RWPE1 (cell line): ENCODE measurements at places on chromosomes 12 and 14.

GRCh38 chr12:131565267-131566015 is 145.4 kb upstream of the SFSWAP start:
- no peak for DNase-seq

- DNase-seq, result no peak
Observed at GRCh38 chr12:10779103-10779502, 23.3 kb downstream of the TAS2R7 start.

- DNase-seq, result no peak
Observed at GRCh38 chr12:6387541-6387940, 3.6 kb downstream of the LTBR start.

- DNase-seq, result no peak
Observed at GRCh38 chr14:91115986-91116770, 2.3 kb downstream of the DGLUCY start.

GRCh38 chr12:83827860-83828259 is 1084.7 kb downstream of the SLC6A15 start:
- DNase-seq, result no peak

DNA sequence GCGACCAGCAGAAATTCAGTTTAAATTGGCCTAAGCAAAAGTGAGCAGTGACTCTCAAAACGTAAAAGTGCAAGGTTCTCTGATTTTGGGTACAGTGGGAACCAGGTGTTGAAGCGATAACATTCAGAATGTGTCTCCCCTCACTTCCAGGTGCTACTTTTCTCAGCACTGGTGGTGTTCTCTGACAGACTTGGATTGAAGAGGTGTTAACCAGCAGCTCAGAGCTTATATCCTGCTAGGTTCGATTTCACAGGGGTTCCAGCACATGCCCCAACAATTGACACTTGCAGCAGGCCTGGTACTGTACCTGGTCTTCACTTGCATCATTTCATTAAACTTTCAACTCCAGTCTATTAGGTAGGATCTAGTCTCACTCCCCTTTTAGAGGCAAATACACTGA is 680.2 kb downstream of the VRK1 start:
- no peak for DNase-seq
